Activated CD4-positive, alpha-beta T cell treated with anti-CD3 and anti-CD28 coated beads, Interleukin-2, amount 10 ng/mL, durations not matched to agents 7 days and 5 days (primary cell): ENCODE measurements at places on chromosomes 5 and 9.

GRCh38 chr9:124251605-124252378 lies 6.0 kb upstream of the NEK6 start:
- DNase-seq: no peak

GRCh38 chr9:92706218-92706940 lies 36.4 kb upstream of the IPPK start:
- DNase-seq: peak; percentile 59

DNA sequence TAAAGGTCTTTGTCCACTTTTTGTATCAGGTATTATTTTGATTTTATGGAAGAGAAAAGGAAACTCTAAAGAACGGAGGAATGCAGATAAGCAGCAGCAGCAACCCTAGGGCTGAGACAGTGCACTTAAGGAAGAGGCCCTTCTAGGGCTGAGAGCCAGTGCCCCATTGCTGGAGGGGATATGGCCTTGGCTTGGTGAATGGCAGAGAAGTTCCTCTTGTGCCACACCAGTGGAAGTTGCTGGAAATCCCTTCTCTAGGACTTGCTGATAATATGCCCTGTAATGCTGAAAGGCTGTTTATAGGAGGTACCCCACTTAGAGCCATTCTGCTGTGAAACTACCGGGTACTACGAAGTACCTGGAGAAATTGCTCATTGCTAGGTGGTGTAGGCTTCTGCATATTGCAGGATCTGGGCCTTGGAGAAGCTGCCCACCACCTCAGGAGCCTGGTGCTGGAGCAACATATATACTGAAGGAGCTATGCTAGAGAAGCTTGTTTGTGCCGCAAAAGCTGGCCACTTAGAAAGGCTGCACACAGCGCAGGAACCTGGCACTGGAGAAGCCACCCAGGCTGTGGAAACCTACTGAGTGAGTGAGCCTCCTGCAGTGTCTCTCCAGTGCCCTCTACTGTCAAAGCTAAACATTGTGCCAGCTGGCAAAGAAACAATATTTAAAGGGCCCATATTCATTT lies 9.6 kb upstream of the UBTD2 start:
- DNase-seq: peak; percentile 78

DNA sequence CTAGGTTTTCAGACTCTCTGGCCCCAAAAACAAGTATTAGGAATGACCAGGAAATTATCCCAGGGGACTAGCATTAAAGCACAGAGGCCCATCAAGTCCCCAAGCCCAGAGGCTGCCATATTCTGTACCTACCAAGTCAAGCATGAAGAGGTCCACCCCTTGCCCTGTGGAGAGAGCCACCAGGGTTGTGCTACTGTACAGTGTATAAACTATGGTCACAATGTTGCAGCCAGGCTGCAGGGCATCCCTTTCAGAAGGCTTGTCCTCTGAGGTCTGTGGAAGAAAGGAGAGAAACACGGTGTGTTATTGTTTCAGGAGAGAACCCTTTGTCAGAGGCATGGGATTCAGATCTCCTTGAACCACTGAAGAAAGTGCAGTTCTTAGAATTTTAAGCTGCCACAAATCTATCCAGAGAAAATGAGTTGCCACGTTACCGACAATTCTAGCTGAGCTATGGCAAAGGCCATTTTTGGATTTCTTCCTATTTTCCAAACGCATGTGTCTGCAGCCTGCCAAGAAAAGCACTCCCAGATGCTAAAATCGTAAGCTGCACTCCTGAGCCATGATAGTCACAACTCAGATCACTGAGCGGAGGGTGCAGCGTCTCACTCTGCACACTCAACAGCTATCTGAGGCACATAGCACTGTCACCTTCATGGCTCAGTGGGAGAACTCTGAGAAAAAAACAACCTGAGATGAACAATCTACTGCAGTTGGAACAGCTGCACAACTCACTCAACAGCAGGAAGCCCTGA lies 45.5 kb upstream of the SPATA31E1 start:
- DNase-seq: no peak
